Stimulated activated CD4-positive, alpha-beta T cell treated with anti-CD3 and anti-CD28 coated beads, Interleukin-12 subunit alpha, Interleukin-12 subunit beta, amount 100 ng/mL, for 4 hours (primary cell): ENCODE measurements at places on chromosomes 16 and 17.

- no peak for DNase-seq
Observed at GRCh38 chr17:65807361-65807760, 245.9 kb upstream of the AXIN2 start.

DNA sequence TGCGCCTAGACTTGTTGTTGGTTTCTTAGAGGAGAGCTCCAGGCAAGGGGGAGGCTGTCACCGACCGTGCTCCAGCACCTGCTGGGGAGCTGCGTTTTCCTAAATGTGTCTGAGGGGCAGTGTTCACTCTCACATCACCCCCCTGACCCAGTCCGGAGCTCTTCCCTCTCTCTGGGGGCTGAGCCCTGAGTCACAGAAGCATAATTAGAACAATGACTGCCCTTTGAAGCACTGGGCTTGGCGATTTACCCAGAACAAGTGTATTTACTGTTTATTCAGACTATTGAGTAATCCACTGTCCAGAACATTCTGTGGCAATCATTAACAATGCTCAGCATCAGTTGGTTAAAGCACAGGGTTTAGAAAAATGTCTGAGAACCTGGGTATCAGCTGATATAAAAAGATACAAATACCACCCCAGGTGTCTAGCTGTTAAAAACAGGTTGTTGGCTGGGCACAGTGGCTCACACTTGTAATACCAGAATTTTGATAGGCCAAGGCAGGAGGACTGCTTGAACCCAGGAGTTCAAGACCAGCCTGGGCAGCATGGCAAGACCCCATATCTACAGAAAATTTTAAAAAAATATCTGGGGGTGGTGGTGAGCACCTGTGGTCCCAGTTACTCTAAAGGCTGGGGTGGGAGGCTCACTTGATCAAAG lies 8.1 kb downstream of the CES4A start:
- DNase-seq, result no peak

DNA sequence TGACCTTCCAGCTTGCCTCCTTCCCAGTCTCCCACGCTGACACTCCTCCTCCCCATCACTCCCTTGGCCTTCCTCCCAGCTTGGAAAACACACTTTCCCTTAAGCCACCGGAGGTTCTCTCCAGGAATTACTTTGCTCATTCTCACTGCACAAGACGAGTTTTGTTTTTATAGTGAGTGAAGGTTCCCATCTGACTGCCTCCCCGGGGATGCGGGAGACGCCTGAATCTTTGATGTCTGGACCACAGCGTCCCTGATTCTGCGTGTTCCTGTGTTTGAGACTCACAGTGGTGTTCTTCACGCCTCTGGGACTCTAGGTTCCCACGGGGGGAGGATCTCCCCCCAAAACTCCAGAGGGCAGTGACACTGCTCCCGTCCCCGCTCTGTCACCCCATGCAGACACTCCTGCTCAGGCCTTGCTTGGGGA lies 2.0 kb downstream of the DNAI2 start:
- no peak for DNase-seq

DNA sequence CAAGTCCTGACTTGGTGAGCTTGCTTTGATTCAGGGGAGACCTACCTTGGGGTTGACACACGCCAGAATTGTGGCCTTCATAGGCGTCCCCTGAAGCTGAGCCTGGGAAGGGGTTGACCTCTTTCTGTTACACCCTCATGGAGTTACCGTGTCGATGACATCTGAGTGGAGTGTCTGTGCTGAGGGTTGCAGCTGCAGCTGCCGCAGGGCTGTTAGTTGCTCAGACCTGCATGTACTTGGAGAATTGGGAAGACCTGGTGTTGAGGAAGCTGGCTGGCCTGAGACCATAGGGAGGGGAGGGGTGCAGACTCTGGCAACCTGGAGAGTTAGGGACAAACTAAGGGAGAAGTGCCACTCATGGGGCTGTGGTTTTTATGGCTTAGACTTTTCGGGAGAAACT lies 9.6 kb downstream of the GSE1 start:
- DNase-seq, result no peak

- DNase-seq, result no peak
Observed at GRCh38 chr17:52389632-52390031, 231.1 kb upstream of the CA10 start.

DNA sequence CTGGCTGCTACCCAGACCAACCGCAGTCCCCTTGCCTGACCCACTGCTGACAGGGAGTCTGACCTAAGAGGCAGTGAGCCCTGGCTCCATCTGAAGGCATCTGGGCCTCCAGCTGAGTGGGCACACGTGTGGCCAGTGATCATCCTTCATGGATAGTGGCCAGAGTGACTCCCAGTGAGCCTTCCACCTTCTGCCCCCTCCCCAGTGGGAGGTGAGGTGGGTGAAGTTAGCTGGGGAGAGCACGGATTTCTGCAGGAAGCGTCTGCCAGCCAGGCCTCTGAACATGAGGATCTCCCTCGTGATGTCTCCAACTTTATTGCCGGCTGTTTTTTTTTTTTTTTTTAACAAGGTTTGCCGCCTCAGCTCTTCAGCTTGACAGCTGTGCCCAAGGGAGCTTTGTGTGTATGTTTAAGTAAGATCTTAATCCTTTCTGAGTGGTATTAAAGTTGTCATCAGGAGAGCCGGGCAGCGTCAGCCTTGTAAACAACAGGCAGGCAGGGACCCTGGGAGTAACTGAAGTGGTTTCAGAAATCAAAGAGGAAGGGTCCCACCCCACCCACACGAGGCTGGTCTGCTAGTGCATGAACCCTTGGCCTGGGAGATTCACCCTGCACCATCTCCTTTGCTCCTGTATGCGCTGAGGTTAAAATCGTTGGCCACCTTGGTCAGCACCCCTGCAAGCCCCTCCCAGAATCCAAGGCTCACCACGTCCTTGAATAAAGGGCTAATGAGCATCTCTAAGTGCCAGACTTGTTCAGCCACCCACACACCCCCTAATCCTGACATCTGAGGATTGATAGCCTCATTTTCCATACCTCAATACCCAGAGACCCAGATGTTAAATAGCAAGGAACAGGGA lies 33.3 kb downstream of the RHBDL3 start:
- no peak for DNase-seq

DNA sequence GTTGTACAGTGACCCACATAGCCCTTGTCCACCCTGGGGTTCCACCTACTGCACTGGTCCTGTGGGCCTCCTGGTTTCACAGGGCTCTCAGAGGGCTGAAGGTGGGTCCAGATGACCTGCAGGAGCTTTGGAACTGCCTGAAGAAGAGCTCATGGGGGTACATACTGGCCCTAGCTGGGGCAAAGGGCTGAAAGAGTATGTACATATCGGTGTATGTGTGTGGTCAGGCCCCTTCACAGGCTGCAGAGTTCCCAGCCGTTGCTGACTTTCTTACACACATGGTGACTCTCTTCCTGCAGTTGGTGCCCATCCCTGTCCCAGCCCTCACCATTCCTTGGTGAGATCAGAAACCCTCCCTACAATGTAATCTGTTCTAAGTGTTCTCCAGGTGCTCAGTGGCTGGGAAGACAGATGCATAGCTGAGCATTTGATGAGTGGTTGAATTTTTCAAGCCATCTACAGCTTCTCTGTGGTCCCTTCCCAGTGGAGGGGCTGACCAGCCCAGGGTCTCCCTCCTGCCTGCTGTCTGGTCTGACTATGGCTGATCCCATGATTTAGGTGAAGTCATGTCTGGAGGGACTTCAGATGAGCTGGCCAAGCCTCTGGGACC lies 2.4 kb upstream of the NFATC3 start:
- no peak for DNase-seq

GRCh38 chr16:18969855-18970240 lies 13.9 kb upstream of the TMC7 start:
- no peak for DNase-seq

DNA sequence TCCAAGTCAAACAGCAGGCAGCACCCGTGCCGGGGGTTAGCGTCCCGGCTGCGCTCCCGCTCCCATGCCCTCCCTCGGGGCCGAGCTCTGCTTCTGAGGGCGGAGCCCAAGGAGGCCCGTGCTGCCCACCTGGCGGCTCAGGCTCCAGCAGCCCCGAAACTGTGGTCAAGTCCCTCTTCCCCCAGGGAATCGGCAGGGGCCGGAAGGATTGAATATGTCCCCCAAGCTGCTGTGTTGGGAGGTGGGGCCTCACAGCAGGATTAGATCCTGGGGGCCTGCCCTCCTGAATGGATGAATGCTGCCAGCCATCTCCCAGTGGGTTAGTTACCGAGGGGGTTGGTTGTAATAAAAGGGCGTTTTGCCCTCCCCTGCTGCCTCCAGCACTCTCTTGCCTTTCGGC lies 33.9 kb downstream of the MAP2K3 start:
- no peak for DNase-seq

GRCh38 chr17:17792551-17793377 lies 44.0 kb downstream of the SREBF1 start:
- peak; percentile 21 for DNase-seq

GRCh38 chr16:65054457-65054856 lies 67.4 kb downstream of the CDH11 start:
- DNase-seq, result no peak

DNA sequence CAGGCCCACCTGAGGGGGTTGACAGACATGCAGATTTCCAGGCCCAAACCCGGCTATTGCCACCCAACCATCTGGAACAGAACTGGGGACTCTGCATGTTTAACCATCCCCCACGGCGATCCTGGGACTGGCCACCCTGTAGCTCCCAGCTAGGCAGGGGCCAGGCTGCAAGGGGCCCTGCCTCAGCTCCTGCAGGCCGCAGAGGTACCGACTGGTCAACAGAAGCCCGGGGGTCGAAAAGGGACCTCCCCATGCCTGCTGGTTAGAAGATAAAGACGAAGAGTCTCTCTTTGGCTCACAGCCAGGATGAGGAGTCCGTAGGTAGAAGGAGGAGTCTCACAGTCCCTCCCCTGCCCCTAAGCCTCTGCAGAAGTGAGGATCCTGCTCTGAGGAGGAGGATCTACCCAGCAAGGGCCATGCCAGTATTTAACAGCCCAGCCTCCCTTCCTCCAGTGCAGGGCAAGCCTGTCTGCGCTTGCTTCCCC lies 223.4 kb upstream of the TNRC6C start:
- DNase-seq, result no peak

- DNase-seq, result no peak
Observed at GRCh38 chr16:21033264-21033663, 117.4 kb downstream of the DNAH3 start.

DNA sequence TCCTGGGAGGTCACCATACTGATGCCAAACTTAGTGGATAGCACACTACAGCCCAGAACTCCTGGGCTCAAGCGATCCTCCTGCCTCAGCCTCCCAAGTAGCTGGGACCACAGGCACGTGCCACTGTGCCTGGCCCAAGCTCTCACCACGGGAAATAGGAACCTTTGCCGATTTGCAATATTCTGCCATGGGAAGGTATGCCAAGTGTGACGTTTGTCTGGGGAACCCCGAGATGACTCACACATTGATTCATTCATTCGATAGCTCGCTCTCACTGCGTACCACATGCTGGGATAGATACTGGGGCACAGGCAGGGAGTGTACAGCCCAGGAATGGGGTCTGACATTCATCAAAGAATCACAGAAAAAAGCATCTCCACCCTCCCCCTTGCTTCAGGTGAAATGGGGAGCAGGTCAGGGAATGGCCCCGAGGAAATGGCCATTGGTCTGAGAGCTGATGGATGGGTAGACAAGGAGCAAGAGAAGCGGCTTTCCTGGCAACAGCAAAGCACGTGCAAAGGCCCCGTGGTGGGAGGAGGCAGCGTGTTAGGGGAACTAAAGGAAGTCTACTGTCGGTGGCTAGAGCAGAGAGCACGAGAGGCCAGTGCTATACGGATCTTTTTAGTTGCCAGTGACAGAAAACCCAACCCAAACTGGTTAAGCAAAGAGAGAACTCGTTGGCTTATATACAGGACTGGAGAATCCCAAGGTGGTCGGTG lies 44.1 kb downstream of the DNAH17 start:
- DNase-seq, result no peak

DNA sequence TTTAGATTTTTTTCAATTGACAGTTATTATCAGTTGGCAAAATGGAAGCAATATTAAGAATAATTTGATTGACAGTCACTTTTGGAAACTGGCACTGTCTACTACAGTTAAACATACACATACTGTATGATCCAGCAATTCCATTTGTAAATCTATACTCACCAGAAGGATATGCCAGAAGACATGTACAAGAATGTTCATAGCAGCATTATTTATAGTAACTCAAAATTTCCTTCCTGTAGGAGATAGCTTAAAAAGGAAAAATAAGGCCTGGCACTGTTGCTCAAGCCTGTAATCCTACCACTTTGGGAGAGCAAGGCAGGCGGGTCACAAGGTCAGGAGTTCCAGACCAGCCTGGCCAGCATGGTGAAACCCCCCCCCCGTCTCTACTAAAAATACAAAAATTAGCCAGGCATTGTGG lies 89.3 kb downstream of the VMP1 start:
- no peak for DNase-seq

- DNase-seq, result no peak
Observed at GRCh38 chr17:82678265-82678891, 20.1 kb downstream of the RAB40B start.

DNA sequence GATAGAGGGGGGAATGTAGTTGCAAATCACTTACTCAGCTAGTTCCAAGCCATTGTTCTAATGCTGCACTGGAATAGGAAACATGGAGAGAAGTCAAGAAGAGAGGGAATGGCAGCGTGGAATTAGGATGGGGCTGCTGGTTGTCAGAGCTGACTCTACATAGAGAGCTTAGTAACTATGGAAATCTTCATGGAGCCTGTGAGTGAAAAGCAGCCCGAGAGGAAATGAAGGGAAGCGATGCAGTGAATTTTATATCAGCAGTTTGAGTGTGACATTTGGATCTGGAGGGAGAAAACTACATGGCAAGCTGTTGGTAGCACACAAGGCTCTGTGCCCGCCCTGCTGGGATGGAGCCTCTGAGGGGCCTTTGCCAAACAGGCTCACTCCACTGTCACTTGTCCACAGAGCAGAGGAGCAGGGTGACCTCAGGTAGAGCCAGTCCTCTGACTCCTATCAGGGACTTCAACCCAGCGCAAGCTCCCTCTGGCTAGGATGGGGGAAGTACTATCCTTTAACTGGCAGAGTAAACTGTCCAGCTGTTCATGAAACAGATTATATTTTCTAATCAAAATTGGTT lies 27.9 kb upstream of the PMFBP1 start:
- no peak for DNase-seq

DNA sequence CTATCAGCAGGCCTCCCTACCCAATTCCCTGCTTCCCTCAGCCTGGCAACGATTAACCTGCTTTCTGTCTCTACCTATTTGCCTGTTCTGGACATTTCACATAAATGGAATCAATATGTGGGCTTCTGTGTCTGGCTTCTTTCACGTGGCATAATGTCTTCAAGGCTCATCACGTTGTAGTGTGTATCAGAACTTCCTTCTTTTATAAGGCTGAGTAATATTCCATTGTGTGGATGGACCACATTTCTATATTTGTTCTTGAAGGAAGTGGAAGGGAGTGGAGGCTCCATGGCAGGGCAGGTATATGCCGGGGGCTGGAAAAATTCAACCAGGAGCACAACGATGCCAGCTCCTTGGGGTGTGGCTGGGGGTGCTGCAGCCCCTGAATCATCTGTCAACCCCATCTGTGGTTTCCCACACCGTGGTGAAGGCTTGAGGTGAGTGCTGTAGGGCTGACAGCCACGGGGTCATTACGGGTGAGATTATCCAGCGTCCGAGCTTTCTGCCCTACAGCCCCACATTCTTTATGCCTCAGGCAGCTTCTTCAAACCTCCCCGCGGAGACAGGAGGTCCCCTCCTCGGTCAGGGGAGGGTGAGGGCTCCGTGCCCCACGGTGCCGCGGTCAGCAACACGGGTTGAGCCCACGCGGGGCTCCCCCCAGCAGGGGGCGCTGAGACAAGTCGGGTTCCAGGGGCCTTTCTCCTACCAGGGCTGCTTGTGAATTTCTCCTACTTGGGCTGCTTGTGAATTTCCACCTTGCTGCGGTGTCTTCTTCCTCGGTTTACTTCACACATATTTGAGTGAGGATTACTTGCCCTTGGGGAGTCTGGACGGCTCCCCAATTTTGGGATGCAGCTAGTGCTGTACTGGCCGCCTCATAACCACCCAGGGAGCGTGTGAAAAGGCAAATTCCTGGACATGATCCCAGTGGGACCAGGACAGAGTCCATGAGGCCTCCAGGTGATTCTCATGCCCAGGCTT lies 18.3 kb upstream of the WFIKKN2 start:
- peak; percentile 65 for DNase-seq
